ENCODE measurements at places on chromosomes 7 and 10.

DNA sequence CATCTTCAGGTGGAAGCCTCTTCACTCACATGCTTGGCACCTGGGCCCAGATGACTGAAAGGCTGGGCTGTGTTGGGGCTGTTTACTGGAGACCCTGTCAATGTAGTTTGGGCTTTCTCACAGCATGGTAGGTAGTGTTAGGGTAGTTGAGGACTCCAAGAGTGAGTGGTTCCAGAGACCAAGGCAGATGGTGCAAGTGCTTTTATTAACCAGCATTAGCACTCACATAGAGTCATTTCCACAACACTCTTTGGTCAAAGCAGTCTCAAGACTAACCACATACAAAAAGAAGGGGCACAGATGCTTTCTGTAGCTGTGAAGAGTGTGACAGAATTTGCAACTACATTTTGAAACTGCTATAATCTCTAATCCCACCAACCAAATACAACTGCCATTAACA lies 135.0 kb downstream of the RTKN2 start:
- peak; percentile 26 for DNase-seq

GRCh38 chr7:64882341-64883112 lies 20.5 kb upstream of the ZNF273 start:
- DNase-seq = no peak

GRCh38 chr7:50674896-50675835 lies 107.5 kb downstream of the GRB10 start:
- DNase-seq = no peak

GRCh38 chr10:111290649-111291048 lies 213.8 kb downstream of the ADRA2A start:
- no peak for DNase-seq

GRCh38 chr10:22229802-22230157 lies 12.0 kb upstream of the EBLN1 start:
- DNase-seq = no peak
